ENCODE measurements at places on chromosomes 2 and 18.

- no peak for DNase-seq
Measured at GRCh38 chr18:47777626-47778025, 152.8 kb downstream of the SMAD2 start.

GRCh38 chr2:86238354-86238753 is 39.1 kb downstream of the MRPL35 start:
- peak; percentile 62 for DNase-seq

- no peak for DNase-seq
Measured at GRCh38 chr2:121944072-121944831, 188.8 kb downstream of the TSN start.

DNA sequence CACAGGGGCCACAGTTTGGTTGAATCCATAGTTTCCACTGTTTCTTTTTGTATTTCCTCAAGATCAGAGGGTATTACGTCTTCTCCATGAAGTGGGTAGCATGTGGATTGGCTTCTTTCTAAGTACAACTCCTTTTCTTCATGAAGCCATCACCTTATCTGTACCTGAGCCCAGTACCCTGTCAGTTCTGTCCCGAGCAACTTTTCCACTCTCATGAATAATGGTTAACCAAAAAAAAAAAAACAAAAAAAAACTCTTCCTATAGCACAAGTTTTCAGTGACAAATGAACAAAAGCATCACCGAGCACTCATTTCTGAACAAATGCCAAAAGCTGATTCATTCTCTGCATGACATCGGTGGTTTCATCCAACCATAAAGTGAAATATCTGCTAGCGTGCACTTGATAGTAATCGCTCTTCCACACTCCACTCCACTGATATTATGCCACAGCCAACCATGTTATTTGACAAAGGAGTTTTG is 53.0 kb upstream of the CCDC150 start:
- DNase-seq, result no peak

DNA sequence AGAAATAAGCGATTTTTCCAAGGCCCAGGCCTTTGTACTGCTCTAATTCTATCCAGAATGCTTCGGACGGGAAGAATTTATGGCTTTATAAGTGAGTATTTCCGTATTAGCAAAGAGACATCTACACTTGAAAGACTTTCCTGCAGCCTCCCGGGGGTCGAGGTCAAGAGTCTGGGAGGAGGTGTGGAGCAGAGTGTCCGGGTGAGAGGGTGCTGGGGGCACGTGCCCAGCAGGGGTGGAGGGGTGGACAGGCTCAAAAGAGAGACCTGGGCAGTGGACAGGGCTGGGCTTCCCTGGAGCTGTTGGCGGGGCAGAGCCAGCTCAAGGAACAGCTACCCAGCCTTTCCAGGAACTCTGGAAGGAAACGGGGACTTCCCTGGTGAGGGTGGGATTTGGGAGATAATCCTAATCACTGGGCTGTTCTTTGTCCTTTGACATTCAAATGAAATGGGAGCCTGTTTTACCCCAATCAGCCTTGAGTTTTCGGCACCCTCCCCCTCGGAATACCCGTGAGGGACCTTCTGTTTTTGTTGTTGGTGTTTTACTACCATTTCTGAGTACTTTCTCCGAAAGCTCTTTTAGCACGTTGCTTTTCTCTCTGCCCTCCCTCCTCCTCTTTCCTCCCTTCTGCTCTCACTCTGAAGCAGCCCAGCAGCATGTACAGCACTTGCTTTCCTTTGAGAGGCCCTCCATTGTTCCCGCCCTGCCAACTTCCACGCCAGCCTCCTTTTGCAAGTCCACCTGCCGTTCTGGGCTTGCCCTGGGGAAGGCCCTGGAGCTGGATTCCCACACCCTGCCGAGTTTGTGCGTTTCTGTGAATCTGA is 164.7 kb downstream of the AGAP1 start:
- DNase-seq, result no peak

- no peak for DNase-seq
Measured at GRCh38 chr2:203340791-203341487, 12.7 kb downstream of the ABI2 start.

- DNase-seq, result no peak
Measured at GRCh38 chr2:16021611-16022363, 81.4 kb downstream of the MYCN start.

DNA sequence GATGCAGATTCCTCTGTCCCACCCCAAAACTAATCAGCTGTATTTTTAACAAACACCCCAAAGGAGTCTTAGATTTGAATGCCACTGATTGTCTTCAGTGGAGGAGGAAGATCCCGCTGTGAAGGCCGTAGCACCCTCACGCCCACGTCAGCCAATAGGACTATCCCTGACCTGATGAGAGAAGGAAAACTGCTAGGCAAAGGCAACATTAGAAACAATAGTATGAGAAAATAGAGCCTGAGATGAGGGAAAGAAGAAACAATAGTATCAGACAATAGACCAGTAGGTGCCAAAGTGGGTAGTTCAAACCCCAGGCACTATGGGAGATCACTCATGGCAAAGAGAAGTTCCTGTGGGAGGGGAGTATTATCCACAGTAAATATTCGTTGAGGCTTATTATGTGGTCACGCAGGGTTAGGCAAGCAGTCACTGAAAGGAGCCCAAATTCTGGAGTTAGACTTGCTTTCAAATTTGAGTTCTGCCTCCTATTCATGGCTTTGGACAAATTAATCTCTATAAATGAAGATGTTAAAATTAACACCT is 2.8 kb downstream of the PCBP1 start:
- no peak for DNase-seq

GRCh38 chr2:240310645-240311044 is 124.8 kb upstream of the GPC1 start:
- DNase-seq, result no peak

GRCh38 chr2:112010751-112011150 is 44.3 kb upstream of the TMEM87B start:
- no peak for DNase-seq

DNA sequence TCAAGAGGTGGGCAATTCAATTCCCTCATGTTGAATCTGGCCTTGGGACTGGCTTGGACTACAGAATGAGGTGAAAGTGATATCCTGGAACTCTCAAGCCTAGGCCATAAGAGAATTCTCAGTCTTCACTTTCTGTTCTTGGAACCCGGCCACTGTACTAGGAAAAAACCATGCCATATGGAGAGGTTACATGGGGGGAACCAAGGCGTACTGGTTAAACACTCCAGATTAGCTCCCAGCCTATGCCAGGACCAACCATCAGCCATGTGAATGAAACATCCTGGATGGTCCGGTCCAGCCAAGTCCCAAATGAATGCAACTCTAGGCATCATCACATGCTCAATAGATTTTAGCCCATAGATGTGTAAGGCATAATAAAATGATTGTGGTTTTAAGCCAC is 56.4 kb downstream of the ZNF385B start:
- no peak for DNase-seq

- DNase-seq, result no peak
Measured at GRCh38 chr2:227511239-227511930, 39.4 kb downstream of the AGFG1 start.

DNA sequence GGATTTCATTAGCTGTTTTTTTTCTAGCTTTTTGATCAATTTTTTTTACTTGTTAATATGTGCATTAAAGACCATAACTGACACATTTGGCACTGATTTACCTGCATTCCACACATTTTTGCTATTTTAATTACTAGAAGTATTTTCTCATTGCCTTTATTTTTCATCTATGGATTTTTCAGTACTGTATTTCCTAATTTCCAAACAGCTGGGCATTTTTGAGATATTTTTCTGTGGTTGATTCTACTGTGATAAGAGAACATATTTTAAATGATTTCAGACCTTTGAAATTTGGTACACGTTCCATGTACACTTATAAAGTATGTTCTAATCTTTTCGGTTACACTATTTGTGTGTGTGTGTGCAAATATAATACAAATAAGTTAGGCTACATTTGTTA is 135.3 kb downstream of the PARD3B start:
- DNase-seq, result no peak

DNA sequence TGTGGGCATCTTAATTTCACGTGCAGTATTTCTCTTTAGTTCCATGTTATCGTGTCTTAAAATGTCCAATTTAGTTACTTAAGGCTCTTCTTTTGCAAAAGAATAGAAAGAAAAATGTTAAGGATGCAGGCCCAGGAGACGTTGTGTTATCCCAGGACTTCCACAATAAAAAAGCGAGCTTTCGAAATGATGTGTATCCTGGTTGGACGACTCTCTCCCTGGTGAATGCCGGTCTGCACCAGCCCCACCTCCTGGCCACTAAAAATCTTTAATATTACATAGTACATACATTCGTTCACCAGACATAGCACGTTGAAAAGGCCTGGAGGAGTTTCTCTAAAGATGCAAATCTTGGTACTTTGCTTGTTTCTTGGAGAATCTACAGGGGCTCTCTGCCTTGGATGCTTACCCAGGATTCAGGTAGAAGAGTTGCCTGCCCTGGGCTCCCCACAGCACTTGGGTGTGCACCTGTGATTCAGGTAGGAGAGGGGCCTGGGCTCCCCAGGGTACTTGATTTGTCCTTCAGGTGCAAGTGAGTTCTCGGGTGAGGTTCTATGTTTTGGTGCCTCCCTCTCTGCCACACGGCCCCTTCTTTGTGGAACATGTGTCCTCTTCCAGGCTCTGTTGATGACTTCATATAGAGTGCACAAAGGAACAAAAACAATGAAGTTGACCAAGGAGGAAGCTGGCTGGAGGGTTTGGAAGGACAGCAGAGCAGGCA is 26.6 kb downstream of the TWIST2 start:
- DNase-seq, result no peak

DNA sequence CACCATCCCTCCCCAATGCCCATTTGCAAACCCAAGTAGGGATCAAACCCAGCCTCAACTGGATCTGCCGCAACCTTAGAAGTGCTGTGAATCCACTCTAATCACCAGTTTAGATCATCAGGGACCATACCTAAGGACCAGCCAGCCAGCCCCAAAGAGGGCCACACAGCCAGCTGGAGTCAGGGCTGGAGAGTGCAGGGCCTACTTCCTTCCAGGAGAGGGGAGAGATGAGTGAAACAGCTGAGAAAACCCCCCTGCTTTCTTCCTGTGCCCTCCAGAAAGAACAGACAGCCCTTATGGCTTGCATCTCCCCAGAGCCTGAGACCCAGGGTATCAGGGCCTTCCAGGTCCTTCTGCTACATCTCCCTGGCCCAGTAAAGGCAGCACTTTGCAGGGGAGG is 25.8 kb downstream of the YPEL5 start:
- no peak for DNase-seq

GRCh38 chr18:23194155-23194996 is 59.1 kb downstream of the CABLES1 start:
- no peak for DNase-seq

GRCh38 chr2:96838345-96839292 is 5.2 kb downstream of the ANKRD23 start:
- DNase-seq, result no peak

DNA sequence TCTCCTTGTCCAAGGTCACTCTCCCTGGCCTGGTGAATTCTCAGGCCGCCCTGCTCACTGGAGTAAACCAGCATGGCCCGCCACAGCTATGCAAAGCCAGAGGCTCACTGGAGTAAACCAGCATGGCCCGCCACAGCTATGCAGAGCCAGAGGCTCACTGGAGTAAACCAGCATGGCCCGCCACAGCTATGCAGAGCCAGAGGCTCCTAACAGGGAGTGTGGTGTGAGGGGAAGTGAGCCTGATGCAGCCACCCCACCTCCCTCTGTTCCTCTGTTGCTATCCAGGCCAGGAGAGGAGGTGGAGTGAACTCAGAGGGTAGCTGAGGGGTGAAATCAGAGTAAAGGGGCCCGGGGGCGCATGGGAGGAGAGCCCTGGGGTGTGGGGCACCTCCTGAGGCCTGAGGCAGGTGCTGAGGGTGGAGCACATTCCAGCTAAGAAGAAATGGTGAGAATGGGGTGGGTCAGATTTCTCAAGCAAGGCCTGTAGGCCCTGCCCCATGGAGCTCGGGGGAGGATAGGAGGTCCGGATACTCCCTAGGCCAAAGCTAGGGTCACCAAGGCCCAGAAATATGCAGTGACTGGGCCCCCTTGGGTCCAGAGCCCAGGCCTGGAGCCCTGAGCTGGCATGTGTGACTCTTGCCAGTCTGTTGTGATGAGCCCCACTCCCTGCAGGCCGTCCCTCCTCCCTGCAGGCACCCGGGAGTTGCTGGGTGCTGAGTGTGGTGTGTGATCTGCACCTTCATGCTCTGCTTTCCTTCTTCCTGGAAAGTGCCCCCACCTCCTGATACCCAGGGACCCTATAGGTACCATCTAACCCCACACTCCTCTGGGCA is 1.5 kb downstream of the ATP6V1B1 start:
- no peak for DNase-seq

GRCh38 chr2:113133704-113134598 is 6.6 kb downstream of the IL1RN start:
- no peak for DNase-seq

- DNase-seq, result no peak
Measured at GRCh38 chr2:21282515-21282898, 158.7 kb downstream of the TDRD15 start.

DNA sequence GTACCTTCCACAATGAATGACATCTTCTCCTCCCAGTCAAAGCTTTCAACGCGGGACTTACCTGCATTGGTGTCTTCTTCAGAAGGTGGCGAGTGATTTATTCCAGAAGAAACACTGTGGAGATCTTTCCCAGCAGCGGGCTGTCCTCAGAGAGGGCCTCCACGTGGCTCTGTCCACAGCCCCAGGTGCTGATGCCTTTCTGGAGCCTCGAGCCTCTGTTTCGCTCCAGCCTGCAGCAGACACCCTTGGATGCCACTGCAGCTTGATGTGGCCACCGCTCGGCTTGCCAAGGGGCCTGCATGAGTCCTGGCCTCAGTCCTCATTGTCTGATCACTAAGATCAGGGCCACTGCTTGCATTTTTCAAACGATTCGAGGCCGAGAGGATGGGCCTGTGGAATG is 46.6 kb upstream of the GALR1 start:
- no peak for DNase-seq

- no peak for DNase-seq
Measured at GRCh38 chr2:180999274-180999964, 19.0 kb downstream of the UBE2E3 start.

DNA sequence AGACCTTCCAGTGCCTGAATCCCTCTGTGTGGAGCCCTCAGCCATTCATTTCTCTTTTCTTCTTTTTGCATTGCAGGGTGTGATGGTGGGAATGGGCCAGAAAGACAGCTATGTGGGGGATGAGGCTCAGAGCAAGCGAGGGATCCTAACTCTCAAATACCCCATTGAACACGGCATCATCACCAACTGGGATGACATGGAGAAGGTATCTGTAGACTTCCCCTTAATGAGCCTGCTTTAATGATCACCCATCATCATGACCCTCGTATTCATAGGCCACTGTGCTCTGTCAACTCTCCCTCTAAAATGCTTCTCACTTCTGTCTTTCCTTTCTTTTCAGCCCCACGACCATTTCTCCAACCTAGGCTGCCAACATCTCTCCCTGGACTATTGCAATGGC is 9.5 kb downstream of the ACTG2 start:
- no peak for DNase-seq

- no peak for DNase-seq
Measured at GRCh38 chr2:238107525-238108422, 7.6 kb downstream of the ESPNL start.

- no peak for DNase-seq
Measured at GRCh38 chr18:64164883-64165282, 16.0 kb upstream of the LINC00305 start.

Data from stimulated activated CD4-positive, alpha-beta T cell treated with anti-CD3 and anti-CD28 coated beads, Interleukin-1b, Interleukin-23, amount 100 ng/mL, for 48 hours (primary cell).